ENCODE measurements at places on chromosomes 12 and 14.
A peak's percentile ranks its signal among the peaks of the same experiment; 100 is the strongest.

DNA sequence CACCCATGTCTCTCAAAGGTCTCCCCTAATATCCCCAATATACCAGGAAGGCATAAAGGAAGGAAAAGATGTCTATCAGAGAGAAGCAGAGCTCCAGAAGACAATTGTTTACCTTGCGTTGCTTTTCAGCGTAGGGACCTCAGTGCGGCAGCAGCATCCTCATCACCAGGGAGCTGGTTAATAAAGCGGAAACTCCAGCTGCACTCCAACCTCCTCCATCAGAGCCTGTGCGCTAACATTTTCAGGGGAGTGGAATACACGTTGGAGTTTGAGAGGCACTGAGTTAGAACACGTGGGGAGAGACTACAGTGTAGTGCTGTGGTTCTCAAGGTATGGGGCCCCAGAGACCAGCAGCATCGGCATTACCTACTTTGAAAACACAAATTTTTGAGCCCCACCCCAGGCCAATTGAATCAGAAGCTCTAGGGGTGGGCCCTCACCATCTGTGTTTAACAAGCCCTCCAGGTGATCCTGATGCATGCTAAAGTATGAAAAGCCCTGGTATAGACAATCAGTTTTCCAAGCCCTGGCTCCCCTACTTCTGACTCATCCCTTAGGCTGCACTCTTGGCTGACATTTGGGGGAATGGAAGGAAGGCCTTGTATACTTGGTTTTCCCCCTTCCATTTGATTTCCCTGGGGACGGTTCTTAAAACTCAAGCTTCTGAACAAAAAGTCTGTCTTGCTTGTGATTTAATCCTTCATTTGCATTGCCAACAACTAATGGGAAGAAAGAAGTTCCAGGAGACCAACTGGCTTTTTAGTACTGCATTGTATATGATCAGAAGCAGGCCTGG lies 419.0 kb upstream of the CCDC196 start:
- DNase-seq = no peak

DNA sequence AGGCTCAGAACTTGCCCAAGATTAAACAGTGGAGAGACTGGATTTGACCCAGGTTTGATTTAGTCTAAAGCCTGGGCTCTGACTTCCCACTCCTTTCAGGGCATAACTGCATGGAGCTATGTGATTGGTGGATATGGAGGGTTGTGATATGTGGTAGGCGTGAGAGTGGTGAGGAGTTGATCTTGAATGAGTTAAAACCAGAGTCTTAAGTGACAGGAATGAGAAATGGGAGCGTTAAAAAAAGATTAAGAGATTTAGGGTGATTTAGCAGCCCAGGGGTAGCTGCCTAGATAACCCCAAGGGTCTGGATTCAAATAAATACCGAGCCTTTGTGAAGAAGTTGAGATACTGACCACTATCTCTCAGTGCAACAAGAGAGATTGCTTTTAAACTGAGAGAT lies 8.4 kb downstream of the SYNDIG1L start:
- no peak for DNase-seq

- DNase-seq = no peak
Observed at GRCh38 chr12:4145990-4146859, 127.3 kb upstream of the CCND2 start.

GRCh38 chr12:10652192-10652591 lies 21.7 kb downstream of the STYK1 start:
- DNase-seq = no peak

GRCh38 chr12:67651132-67651695 lies 2.7 kb downstream of the DYRK2 start:
- DNase-seq = no peak

GRCh38 chr14:22973217-22974032 lies 8.9 kb downstream of the AJUBA start:
- no peak for DNase-seq

DNA sequence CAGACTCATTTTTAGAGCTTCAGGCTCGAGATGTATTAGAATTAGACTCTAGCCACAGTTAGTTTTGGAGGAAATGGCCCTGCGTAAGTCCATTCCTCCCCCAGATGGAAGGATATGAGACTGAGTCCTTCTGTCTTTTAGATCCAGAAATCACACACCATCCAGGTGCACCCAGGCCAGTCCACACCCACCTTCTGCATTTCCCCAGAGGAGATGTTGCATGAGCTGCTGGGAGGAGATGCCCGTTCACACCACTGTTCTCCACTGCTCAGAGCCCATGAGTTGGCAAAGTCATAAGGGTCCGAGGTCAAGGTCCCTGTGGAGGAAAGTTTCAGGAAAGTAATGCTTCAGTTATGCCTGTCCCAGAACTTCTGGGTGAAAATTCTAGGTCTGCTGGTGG lies 29.2 kb downstream of the VWF start:
- DNase-seq = peak; percentile 19

- DNase-seq = no peak
Observed at GRCh38 chr14:80628547-80628946, 313.0 kb downstream of the CEP128 start.

DNA sequence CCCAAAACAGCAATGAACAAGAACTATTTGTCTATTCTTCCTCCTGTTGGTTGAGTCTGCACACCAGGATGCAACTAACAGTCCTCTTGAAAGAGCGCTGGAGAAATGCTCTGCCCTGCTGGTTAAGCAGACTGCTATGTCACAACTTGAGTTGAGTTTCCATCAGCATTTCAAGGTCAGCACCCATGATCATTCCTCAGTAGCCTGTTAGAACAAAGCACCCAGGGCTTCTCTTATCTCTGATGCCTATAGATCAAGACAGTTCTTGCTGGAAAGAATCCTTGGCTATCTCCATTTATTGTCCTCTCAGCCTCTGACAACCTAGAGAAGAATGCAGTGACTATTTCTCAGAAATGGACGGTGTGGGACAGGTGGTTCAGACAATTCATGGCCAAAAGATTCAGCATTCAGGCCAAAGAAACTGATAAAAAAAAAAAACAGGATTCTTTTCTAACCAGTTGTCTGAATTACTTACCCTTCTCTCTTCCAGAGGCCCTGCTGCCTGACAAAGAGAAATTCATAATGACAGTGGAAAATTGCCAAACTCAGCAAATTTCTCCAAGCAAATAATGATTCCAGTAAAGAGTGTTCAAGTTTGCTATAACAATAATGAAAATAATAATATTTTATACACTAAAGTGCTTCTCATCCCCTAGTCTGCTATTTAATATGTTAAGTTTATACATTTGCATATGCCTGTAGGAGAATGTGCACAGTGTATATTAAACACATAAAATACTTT lies 306.7 kb downstream of the EMP1 start:
- DNase-seq = no peak

DNA sequence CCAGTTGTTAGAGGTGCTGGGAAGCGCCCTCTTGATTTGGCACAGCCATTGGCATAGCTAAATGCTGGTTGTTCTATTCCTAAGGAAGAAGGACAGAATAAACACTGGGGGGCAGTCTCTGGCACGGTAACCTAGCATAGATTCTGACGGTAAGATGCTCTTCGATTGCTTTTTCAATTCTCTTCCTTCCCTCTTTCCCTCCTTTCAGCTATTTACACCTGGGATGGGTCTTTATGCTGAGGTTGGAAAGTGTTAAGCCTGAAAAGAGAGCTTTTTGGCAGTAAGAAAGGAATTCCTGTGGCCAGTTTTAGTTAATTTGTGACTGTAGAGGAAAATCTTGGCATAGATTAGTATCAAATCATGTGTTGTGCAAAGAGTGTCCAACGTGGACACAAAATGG lies 162.8 kb downstream of the SNAPC1 start:
- DNase-seq = no peak

DNA sequence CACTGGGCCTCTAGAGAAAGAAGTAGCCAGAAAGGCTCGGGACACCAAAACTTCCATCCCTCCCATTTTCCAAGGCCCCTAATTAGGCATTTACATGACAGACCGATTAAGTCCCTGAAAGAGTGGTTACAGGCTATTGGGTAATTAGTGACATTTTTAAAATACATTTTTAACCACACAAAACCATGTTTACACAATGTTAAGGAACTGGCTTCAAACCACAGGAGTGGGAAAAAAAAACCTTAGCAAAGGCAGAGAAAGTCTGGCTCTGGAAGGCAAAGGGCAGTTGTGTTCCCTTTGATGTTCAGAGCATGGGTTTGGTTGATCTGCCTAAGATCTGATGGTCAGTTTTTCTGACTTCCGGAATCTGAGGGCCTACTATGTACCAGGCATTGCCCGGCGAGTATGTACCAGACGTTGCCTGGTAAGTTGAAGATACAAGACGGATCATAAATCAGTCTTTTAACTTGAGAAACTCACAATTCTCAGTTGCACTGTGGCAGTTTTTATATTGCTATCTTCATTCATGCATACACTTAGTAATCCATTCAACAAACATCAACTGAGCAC lies 576.5 kb downstream of the MED13L start:
- no peak for DNase-seq

DNA sequence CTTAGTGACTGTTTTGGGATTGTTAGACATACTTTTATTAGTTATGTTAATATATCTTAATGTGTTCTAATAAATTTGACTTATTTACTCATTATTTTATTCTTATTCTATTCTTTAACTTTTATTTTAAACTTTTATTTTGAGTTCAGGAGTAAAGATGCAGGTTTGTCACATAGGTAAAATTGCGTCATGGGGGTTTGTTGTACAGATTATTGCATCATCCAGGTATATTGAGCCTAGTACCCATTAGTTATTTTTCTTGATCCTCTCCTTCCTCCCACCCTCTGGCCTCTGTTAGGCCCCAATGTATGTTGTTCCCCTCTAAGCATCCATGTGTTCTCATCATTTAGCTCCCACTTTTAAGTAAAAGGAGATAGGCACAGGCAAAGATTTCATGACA lies 495.5 kb downstream of the MDGA2 start:
- DNase-seq = no peak

DNA sequence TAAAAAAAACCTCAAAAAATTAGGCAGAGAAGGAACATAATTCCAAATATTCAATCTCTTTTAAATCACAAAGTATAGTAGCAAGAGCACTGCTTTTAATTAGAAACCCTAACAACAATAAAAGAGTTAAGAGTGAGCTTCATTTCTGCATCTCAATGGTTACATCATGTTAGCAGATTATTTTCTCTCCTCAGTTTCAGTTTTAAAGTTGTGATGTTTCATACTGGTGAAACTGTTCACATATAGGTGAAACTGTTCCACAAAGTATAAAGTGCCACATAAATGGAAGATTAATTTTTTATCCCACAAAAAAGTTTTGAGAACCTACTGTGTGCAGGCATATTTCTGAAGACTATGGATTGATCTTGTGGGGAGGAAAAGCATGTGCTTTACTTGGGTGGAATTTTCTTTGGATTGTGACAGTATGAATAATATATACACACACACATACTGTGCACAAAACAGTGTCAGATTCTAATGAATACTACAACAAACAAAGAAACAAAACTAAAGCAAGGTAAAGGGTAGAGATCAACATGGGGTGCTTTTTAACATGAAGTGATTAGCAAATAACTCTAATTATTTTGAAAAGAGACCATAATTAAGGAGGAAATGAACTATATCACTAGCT lies 17.1 kb downstream of the LUM start:
- no peak for DNase-seq

- DNase-seq = no peak
Observed at GRCh38 chr12:89279499-89279898, 72.8 kb downstream of the DUSP6 start.

- DNase-seq = no peak
Observed at GRCh38 chr14:66619952-66620351, 112.0 kb downstream of the GPHN start.

DNA sequence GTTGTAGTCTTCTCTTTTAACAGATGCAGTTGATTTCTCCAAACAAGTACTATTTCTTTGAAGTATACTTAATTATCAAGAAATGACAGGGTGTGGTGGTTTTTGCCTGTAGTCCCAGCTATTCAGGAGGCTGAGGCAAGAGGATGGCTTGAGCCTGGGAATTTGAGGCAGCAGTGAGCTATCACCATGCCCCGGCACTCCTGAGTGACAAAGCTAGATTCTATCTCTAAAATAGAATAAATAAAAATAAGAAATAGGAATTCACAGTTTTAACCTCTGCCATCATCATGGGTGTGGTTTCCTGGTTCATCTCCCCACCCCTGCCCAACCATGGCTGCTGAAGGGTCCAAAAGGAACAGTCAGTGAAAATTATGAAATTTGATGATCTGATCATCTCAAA lies 290.2 kb upstream of the FLRT2 start:
- no peak for DNase-seq

- DNase-seq = no peak
Observed at GRCh38 chr14:99412117-99413061, 68.3 kb downstream of the SETD3 start.

DNA sequence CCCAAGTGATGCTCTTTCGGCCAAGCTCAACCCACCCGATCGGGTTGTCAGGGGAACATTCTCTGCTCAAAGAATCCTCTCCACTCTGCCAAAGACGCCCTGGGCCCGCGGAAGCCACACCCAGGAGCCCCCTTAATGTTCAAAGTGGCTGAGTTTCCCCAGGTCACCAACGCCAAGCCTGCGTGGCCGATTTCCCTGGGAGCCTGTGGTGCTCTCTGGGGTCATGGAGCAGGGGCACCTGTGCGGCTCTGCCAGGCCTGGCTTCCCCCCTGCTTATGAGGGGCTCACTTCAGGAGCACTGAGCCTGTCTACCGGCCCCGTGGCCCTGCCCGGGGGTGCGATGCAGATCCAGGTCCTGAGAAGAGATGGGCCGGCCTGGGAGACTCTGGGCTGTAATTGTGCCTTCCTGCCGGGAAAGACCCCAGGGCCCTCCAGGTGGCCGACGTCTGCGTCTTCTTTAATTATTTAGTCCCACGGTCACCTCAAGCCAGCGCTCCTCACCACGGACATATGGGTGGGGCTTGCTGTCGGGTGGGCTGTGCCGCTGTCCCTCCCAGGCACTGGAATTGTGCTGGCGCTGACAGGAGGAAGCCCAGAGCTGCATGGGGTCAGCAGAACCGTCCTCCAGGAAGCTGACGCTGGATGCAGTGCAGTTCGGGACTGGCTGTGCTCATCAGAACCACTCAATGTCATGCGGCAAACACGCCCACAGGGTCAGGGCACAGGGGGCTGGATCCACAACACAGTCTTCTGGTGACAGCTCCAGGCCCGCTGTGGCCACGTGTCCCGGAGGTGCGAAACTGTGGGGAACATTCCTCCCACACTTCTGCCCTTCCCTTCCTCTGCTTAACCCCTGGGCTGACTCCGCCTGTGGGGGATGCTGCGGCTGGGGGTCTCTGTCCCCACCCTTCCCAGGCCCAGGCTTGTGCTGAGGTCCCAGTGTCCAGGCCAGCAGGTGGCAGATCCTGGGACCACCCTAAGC lies 267.6 kb upstream of the SFSWAP start:
- no peak for DNase-seq

DNA sequence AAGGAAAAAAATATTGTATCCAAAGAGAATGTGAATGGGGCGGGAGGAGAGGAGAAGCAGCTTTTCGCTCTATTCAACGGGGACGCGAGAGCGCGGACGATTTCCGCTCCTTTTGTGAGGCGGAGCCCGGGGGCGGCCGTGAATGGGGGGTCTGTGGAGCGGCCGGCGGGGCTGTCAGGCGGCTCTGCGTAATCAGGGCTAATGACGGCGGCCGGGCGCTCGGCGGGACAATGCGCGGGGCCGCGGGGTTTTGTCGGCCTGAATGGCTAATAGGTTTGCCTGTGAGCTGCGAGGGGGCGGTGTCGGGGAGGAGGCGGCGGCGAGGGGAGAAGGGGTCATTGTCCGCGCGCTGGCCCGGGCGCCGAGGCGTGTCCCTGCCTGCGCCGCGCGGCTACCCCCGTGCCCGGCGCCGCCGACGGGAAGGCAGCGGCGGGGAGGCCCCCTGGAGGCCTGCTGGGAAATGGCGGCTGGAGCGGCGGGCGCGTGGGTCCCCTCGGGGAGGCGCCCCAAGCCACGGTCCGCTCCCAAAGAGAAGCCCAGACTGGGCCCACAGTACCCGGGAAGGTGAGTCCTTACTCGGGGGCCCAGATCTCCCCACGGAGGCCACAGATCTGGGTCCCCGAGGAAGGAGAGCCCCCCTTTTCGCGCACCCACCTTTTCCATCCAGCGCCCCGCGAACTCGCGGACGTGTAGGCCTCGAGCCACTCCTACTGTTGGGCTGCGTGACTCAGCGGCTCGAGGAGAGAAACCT lies 6.0 kb downstream of the SIX6 start:
- peak; percentile 82 for DNase-seq

Measured in sciatic nerve (tissue), 2 donors.